ENCODE measurements at places on chromosomes 4 and X. TPM values are rescaled to one million over a fixed set of nuclear protein-coding genes. Genes with fewer than 3 reads are reported as not detected.

Gene TSPAN5
- not detected for total RNA-seq

Gene MAGEC1
- not detected for total RNA-seq

Gene INTU
- not detected for total RNA-seq

Gene SH3RF1
- total RNA-seq = not detected

Gene GLUD2
- total RNA-seq = 0.24 TPM

Gene TMEM156
- 29.4 TPM for total RNA-seq

Gene SSX7
- not detected for total RNA-seq
